GM04503 (cell line): ENCODE measurements at places on chromosomes 4 and X.
A peak's percentile ranks its signal among the peaks of the same experiment; 100 is the strongest.

DNA sequence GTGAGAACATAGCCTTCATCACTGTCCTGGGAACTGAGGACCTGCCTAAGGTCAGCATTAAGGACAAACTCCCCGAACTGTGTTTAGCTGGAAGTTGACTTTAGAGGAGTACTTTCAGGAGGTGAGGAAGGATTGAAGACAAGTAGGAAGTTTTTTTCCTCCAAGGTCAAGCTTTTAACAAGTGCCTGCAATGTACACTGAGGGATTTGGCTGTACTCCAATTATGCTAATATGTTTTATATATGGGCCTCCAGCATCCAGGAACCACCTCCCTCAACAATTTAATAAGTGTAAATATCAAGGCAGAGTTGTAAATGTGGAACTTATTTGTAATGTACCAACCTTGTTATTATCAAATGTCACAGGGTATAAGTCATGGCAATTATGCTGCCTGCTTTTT lies 726.2 kb downstream of the RPA4 start:
- DNase-seq = no peak

DNA sequence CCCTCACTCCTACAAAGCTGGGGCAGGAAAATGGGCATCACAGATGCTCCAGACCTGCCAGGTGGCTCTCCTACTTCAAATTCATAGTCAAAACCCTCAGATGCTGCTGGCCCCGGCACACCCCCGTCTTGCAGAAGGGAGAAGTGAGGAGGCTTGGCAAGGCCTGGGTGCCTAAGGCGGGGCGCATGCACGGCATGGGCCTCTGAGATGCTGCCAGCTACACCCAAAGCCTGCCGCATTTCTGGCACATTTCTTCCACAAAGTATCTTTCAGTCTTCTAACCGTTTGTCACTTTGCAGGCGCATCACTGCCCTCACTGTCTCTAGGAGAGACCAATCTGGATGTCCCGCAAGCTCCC lies 19.6 kb downstream of the WDR1 start:
- DNase-seq = no peak

DNA sequence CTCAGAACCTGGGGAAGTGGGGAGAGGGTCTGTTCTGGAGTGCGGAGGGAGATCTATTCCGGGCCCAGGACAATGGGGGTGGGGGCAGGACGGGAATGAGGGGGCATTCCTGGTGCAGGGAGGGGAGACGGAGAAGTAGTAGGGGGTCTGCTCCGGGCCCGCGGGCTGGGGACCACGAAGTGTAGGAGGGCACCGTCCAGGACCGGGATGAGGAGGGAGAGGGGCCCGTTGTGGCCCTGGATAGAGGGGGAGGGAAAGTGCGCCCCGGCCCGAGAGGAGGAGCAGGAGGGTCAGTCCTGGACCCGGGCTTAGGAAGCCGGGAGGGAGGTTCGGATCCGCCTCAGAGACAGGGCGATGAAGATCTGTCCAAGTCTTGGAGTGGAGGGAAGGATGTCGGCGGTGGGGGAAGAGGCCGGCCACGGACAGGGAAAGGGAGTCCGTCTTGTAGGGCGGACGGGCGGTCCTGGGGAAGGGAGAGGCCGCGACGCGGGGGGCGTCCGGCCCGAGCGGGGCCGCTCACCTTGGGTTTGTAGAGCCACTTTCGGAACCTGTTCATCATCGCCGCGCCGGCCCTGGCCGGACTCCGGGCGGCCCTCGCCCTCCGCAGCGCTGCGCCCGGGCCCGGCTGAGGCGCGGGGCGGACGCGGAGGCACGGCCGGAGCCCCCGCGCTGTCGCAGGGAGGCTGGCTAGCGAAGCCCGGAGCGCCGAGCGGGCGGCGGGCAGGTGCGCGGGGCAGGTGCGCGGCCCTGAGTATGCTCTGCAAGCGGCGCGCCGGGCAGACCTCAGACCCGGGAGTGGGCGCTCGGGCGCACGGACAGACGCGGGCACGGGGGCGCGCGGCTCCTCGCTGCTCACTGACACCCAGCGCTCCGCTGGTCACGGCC lies at the start of gene ZFYVE28:
Gene ZFYVE28, minus strand, starts transcription at position 881 of the 885 bp plus-strand sequence. Its CDS starts 322 bp downstream, at position 559.
- DNase-seq = no peak

DNA sequence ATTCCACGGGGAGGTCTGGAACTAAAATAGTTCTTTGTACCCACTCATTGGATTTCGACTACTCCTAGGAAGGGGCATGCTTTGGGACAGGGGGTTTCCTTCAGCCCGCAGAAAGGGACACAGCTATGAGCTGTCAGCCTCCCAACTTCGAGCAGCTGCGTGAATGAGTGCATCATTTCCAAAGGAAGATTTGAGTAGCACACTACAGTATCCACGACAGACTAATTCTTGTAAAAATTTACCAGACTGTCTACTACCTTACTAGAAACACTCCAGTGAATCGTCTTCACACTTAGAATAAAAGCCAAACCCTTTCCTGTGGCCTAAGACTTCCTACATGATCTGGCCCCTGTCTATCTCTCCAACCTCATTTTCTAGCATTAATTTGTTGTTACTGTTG lies 101.9 kb downstream of the MAOA start:
- DNase-seq = no peak

DNA sequence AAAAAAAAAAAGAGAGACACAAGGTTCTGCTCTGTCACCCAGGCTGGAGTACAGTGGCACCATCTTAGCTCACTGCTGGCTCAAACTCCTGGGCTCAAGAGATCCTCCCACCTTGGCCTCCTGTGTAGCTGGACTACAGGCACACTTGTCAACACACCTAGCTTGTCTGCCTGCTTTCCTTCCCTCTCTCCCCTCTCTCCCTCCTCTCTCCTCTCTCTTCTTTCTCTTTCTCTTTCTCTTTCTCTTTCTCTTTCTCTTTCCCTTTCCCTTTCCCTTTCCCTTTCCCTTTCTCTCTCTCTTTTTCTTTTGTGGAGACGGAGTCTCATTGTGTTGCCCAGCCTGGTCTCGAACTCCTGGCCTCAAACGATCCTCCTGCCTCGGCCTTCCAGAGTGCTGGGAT lies 132.1 kb downstream of the DIPK2B start:
- DNase-seq = no peak

GRCh38 chr4:140044337-140044902 lies 109.6 kb downstream of the MAML3 start:
- no peak for DNase-seq

- DNase-seq = peak; percentile 10
Measured at GRCh38 chr4:86543560-86544309, 50.4 kb upstream of the PTPN13 start.

- no peak for DNase-seq
Measured at GRCh38 chr4:10821826-10822225, 137.3 kb upstream of the CLNK start.

- DNase-seq = no peak
Measured at GRCh38 chr4:111798840-111799239, 346.4 kb upstream of the FAM241A start.

DNA sequence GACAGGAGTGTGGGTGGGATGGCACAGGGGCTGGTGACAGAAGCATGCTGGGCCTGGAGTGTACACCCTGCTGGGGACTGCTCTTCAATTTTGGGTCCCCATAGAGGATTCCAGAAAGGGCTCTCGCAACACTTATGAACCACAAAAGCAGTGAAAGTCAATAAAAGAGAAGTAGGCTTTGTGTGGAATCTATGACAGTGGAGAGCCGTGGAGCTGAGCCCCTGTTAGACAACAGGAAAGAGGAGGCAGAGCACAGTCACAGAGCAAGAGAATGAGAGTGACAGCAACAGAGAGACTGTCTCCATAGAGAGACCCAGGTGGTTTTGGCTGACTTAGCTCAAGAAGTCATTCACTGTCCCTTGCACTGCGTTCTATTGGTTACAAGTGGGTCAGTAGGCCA lies 135.1 kb upstream of the ATP6AP2 start:
- DNase-seq = no peak

GRCh38 chrX:100850317-100850716 lies 23.8 kb downstream of the NOX1 start:
- no peak for DNase-seq
